DMS79 (cell line): ENCODE measurements at places on chromosomes 7 and 10.

DNA sequence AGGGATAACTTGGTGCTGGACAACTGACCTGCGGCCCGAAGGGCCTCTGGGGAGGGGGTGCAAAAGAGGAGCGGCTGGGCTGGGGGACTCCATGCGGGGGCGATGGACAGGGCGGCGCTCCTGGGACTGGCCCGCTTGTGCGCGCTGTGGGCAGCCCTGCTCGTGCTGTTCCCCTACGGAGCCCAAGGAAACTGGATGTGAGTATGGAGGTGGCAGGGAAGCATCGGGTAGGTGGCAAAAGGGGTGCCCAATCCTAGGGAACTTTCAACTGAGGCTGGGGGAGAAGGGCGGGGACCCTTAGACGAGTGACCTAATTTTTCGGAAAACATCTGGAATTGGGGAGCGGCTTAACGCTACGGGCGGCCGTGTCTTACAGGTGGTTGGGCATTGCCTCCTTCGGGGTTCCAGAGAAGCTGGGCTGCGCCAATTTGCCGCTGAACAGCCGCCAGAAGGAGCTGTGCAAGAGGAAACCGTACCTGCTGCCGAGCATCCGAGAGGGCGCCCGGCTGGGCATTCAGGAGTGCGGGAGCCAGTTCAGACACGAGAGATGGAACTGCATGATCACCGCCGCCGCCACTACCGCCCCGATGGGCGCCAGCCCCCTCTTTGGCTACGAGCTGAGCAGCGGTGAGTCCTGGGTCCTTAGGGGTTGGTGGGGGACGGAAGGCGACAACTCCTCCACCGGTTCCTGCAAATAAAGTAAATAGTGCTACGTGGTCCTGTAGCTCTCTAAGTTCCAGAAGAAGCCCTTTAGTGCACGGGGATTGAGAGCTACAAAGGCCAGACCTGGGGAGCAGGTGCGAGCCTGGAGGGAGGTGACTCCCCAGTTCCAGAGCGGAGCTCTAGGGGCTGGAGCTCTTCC is 622 bp downstream of the WNT16 start:
- DNase-seq, result no peak

DNA sequence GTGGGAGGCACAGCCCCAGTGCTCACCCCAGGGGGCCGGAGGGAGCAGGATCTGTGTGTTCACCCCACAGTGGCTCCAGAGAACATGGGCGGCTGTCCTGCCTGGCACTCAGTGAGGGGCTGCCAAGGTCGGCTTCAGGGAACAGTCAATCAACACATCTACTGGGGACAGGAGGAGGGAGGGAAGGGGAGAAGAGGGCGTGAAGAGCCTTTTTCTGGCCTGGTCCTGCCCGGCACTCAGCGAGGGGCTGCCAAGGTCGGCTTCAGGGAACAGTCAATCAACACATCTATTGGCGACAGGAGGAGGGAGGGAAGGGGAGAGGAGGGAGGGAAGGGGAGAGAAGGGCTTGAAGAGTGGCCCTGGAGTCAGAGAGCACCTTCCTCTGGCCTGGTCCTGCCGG is 184.9 kb downstream of the ADARB2 start:
- DNase-seq, result no peak

GRCh38 chr10:9579110-9579705 is 1438.5 kb upstream of the CELF2 start:
- no peak for DNase-seq

- no peak for DNase-seq
These were observed 81.5 kb downstream of the SRPK2 start for GRCh38 chr7:105307163-105307672.

DNA sequence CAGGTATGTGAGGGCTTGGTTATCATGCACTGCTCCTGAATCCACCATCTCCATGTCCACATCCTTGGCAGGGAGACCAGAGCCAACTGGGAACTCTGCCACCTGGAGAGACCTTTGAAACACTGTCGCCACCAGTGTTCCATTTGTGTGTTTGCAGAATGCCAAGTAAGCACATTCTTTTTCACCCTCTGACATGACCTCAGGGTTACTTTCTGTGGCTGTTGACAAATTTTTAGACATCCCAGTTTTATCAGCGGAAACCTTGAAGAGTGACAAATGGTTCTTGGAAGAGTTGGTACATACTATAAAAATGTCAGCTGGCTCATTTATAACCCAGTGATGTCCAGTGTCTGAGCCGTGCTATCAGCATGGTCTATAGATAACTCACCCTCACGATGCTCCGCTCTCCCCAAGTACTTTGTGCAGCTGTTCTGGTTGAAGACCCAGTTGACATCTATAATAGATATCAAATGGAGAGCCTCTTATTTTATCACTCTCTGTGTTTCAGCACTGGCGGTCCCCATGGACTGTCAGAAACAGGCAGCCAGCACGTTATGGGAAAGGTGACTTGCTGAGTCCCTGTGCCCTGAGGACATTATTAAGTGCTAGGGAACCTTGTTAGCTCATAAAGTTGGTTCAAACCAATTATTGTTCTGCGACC is 563.1 kb upstream of the GALNT17 start:
- no peak for DNase-seq

DNA sequence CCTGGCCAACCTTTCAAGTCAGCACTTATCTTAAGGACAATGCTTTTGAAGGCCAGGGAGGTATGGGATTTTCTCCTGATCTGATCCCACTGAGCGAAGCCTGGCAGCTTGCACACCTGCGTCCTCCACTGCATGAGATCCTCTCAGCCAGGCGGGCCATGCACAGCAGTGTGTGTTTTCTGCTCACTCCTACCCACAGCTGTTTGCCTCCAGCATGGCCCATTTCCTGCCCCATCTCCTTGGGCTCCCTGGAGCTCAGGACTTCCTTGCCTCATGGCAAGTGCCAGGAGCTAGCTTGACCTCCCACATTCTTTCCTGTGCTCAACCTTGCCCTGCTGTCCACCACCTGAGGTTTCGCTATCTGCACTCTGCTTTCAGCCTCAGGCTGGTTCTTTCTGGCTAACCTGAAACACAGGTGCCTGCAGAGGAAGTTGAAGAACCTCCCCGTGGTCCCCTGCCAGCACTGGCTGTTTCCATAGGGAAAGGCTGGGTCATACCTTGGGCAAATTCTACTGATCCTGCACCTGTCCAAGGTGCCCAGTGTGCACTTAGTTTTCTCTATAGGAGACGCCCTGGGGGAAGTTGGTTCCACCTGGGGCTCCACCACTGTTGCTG is 43.9 kb upstream of the EEPD1 start:
- no peak for DNase-seq
